Calu3 (cell line): ENCODE measurements at places on chromosomes 3 and 15. TPM values are rescaled to one million over a fixed set of nuclear protein-coding genes. Genes with fewer than 3 reads are reported as not detected.

Gene IL20RB
- total RNA-seq: 8.5 and 12.0 TPM in 2 replicates

Gene CFAP100
- total RNA-seq: not detected in 2 replicates

Gene POLQ
- total RNA-seq: 13.7 and 15.5 TPM in 2 replicates

Gene LDHAL6B
- total RNA-seq: not detected in 2 replicates

Gene C3orf22
- total RNA-seq: not detected in 2 replicates

Gene GOLGA8N
- total RNA-seq: 0.45 and 0.51 TPM in 2 replicates

Gene CHRNA3
- total RNA-seq: not detected in 2 replicates

Gene SLC6A1
- not detected in 2 replicates for total RNA-seq

Gene HSPBAP1
- total RNA-seq: 8.1 and 8.9 TPM in 2 replicates

Gene TICRR
- total RNA-seq: 41.7 and 45.2 TPM in 2 replicates

Gene CTXND1
- not detected in 2 replicates for total RNA-seq

Gene HGD
- 23.0 and 29.5 TPM in 2 replicates for total RNA-seq

Gene GPR62
- total RNA-seq: not detected in 2 replicates

Gene FRMD5
- total RNA-seq: 7.0 and 10.9 TPM in 2 replicates

Gene ARL14
- 104 and 197 TPM in 2 replicates for total RNA-seq

Gene UCN2
- 0.34 and 0.94 TPM in 2 replicates for total RNA-seq

Gene PAQR5
- total RNA-seq: 1.8 and 2.5 TPM in 2 replicates

Gene GOLGA6L6
- total RNA-seq: not detected in 2 replicates

Gene LYZL4
- total RNA-seq: not detected in 2 replicates

Gene ARGFX
- total RNA-seq: not detected in 2 replicates

Gene CGNL1
- total RNA-seq: 1.8 and 3.3 TPM in 2 replicates

Gene NUTM1
- total RNA-seq: not detected in 2 replicates

Gene SLC12A1
- not detected in 2 replicates for total RNA-seq

Gene SEMA3B
- total RNA-seq: 20.3 and 25.7 TPM in 2 replicates

Gene CCDC80
- total RNA-seq: 0.39 and 1.1 TPM in 2 replicates

Gene KLF15
- total RNA-seq: 8.2 and 10.6 TPM in 2 replicates

Gene ACP3
- total RNA-seq: 3.8 and 5.8 TPM in 2 replicates
